Vagina (tissue), 2 donors: ENCODE measurements at places on chromosomes 7 and 10. TPM values are rescaled to one million over a fixed set of nuclear protein-coding genes. Genes with fewer than 3 reads are reported as not detected.

DNA sequence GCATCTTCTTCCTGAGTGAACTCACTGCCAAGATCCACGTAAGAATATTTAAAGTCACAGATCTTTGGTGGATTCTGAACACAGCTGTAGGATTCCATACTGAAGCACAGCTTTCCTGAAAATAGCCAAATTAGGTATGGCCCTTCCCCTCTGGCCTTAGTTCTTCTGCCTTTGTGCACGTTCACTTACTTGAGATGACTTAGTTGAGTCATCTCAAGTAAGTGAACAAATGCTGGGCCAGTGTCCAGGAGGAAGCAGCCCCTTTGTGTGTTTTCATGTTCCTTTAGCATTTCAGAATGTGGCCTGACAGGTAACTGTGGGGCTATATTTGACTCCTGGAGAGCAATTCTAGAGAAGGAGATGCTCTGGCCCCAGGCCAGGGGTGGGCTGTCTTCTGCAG is 51.5 kb downstream of the CCNY start:
- DNase-seq, result no peak
- peaks cover 35% of the 10 kb centered on the region for H3K4me1 ChIP-seq
- no peak overlapping the region for H3K4me3 ChIP-seq
- H3K27ac ChIP-seq, result no peak overlapping the region
- H3K27me3 ChIP-seq, result no peaks in the 10 kb centered on the region

GRCh38 chr7:56110611-56111010 is 4.3 kb upstream of the CHCHD2 start:
- no peaks in the 10 kb centered on the region for H3K36me3 ChIP-seq
- H3K27me3 ChIP-seq, result no peaks in the 10 kb centered on the region
- H3K27ac ChIP-seq, result no peak overlapping the region
- peaks cover 2% of the 10 kb centered on the region for H3K4me1 ChIP-seq
- DNase-seq, result no peak
- H3K4me3 ChIP-seq, result no peak overlapping the region

DNA sequence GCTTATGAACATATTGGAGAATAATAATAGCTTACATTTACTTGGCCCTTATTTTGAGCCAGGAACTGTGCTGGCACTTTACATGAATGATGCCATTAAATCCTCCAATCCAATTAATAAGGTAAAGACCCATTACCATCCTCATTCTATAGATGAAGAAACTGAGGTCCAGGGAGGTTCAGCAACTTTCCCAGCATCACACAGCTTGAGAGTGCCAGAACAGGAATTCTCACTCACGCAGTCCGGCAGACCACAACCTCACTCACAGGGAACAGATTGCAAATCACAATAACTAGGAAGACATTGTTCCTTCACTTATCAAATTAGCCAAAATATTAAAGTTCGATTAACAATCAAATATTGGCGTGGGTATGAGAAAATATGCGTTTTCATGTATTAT is 18.3 kb downstream of the GPRIN2 start:
- H3K4me3 ChIP-seq, result no peak overlapping the region
- H3K4me1 ChIP-seq, result peaks cover 13% of the 10 kb centered on the region
- peaks cover 4% of the 10 kb centered on the region for H3K27me3 ChIP-seq
- no peaks in the 10 kb centered on the region for H3K36me3 ChIP-seq

DNA sequence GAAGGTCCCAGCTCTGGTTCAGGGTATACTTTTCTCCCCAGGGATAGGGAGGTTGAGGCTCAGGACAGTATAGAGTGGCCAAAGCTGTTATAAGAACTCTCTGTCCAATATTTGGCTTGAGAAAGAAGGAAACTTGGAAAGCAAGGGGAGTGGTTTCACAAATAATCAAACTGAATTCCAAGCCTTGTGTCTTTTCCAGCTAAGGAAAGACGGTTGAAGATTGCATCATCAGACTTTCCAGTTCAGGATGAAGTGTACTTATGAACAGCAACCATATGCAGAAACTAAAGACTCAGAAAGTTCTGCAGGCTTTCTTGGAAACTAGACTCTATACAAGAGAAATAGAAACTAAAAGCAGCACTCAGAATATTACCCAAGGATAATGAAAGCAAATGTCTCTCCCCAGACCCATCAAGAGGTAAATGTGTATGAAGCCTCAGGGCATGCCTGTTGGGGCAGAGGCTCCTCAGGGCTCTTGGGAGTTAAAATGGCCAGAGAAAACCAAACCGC is 46.4 kb downstream of the RAMP3 start:
- no peak for DNase-seq
- peaks cover 6% of the 10 kb centered on the region for H3K4me1 ChIP-seq
- no peaks in the 10 kb centered on the region for H3K36me3 ChIP-seq
- peak overlapping the region; percentile 25 for H3K4me3 ChIP-seq

GRCh38 chr7:2843711-2844152 is 376 bp downstream of the GNA12 start:
- peaks cover 27% of the 10 kb centered on the region for H3K4me1 ChIP-seq
- H3K36me3 ChIP-seq, result no peaks in the 10 kb centered on the region
- no peak for DNase-seq
- peak overlapping the region; percentile 60 for H3K4me3 ChIP-seq

DNA sequence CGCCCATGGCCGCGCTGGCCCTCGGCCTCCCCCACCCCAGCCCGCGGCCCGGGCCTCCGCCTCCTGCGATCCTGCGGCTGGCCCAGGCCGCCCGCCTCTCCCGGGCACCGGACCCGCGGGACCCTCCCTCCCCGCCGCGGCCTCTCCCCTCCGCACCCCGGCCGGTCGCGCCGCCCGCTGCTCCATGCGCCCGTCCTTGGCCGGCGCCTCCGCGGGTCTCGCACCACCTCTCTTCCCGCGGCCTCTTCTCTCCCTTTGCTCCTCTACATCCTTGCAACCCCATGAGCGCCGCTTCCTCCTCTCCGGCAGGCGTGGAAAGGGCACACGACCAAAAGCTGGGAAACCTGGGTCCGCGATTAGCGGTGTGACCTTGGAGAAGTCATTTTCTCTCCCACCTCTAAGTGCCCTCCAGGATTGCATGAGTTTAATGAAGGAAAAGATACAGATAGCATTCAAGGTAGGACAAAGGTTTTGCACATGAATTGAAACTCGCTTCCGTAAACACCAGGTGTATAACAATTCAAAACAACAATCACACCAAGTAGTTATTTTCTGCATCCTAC is 448 bp upstream of the SRPK2 start:
- peaks cover 15% of the 10 kb centered on the region for H3K4me1 ChIP-seq
- H3K27ac ChIP-seq, result peak overlapping the region; percentile 83
- peak overlapping the region; percentile 91 for H3K4me3 ChIP-seq

DNA sequence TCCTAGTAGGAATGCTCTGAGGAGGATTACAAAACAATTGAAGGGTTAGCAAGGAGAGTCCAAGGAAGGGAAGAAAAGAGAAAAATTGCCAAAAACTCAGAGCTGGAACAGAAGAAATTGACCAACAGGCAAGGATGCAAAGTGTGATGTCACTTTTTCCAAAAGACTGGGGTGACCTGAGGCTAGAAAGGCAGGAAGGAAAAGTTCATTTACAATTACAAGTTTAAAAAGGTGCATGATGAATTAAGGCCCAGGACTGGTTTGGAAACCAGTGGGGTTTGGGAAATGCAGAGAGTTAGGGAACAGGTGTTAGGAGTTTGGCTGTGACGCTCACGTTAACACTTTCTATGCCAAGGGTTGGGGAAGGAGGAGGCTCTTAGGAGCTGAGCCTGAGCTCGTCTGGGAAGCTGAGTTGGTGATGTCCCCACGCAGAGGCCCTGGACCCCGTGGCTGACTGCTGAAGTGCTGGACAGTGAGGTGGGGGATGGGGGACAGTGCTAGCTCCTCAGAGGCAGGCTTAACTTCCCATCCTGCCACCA is 92.6 kb upstream of the PODXL start:
- peaks cover 4% of the 10 kb centered on the region for H3K4me1 ChIP-seq
- H3K4me3 ChIP-seq, result no peak overlapping the region
- H3K27me3 ChIP-seq, result no peaks in the 10 kb centered on the region
- DNase-seq, result no peak
- no peaks in the 10 kb centered on the region for H3K36me3 ChIP-seq

- peaks cover 3% of the 10 kb centered on the region for H3K4me1 ChIP-seq
- H3K27me3 ChIP-seq, result no peaks in the 10 kb centered on the region
- no peak overlapping the region for H3K4me3 ChIP-seq
- no peak overlapping the region for H3K27ac ChIP-seq
- DNase-seq, result no peak
- H3K36me3 ChIP-seq, result no peaks in the 10 kb centered on the region
Observed at GRCh38 chr7:926061-927030, 28.1 kb downstream of the ADAP1 start.

- H3K36me3 ChIP-seq, result no peaks in the 10 kb centered on the region
- no peak overlapping the region for H3K27ac ChIP-seq
- H3K27me3 ChIP-seq, result no peaks in the 10 kb centered on the region
- H3K4me3 ChIP-seq, result no peak overlapping the region
- H3K4me1 ChIP-seq, result peaks cover 18% of the 10 kb centered on the region
Observed at GRCh38 chr7:2247141-2247995, 5.3 kb downstream of the NUDT1 start.

- no peak overlapping the region for H3K4me3 ChIP-seq
- H3K27ac ChIP-seq, result no peak overlapping the region
- no peaks in the 10 kb centered on the region for H3K27me3 ChIP-seq
- H3K36me3 ChIP-seq, result no peaks in the 10 kb centered on the region
Observed at GRCh38 chr10:51183783-51184182, 109.5 kb downstream of the PRKG1 start.

- H3K27me3 ChIP-seq, result no peaks in the 10 kb centered on the region
- no peak for DNase-seq
- H3K4me1 ChIP-seq, result no peaks in the 10 kb centered on the region
Observed at GRCh38 chr7:24812305-24812945, 55.2 kb upstream of the GSDME start.

DNA sequence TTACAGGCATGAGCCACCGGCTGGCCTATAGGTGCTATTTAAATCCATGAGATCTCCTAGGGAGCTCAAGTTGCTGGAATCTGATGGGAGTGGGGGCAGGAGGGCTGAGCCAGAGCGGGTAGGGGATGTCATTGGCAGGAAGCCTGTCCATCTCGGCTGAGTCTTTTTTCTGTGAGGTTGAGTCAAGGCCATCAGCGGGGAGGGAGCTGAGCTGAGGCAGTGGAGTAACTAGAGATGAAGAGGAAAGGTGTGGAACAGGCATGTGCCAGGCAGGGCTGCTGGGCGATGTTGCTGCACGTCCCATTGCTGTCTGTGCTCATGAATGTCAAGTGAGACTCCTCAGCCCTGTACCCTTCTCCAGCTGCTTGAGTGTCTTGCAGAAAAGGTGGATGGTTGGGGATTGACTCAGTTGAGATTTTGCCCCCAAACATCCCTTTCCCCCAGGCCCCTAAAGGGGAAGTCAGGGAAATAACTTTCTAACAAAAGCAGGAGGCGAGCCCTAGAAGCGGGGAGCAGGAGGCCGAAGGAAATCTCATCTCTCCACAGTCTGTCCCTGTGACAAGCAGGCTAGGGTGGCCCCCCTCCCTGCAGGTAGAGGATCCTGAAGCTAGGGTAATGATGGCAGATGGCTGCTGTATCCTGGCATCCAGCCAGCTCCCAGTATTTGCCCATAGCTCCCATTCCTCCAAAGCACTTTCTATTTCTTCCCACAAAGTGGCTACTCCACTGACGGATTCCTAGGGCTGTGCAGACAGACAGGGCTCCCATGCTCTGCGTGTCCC is 5.4 kb downstream of the ATP6V1F start:
- H3K36me3 ChIP-seq, result peaks cover 19% of the 10 kb centered on the region
- no peak overlapping the region for H3K4me3 ChIP-seq
- H3K27ac ChIP-seq, result no peak overlapping the region
- DNase-seq, result no peak
- H3K27me3 ChIP-seq, result no peaks in the 10 kb centered on the region

DNA sequence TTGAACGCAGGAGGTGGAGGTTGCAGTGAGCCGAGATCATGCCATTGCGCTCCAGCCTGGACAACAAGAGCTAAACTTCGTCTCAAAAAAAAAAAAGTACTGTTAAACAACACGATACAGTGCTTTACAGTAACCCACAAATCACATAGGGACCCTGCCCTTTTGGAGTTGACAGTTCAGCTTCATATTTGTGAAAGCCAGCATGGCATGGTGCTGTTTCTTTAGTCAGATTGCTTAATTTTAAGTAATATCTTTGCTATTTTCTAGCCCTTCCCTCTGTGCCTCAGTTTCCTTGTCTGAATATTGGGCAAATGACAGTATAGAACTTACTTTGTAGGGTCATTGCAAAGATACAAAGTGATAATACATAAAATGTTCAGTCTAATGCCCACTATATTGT is 4.9 kb downstream of the CDC123 start:
- H3K4me3 ChIP-seq, result no peak overlapping the region
- H3K4me1 ChIP-seq, result peaks cover 25% of the 10 kb centered on the region
- H3K27me3 ChIP-seq, result no peaks in the 10 kb centered on the region
- H3K36me3 ChIP-seq, result no peaks in the 10 kb centered on the region

DNA sequence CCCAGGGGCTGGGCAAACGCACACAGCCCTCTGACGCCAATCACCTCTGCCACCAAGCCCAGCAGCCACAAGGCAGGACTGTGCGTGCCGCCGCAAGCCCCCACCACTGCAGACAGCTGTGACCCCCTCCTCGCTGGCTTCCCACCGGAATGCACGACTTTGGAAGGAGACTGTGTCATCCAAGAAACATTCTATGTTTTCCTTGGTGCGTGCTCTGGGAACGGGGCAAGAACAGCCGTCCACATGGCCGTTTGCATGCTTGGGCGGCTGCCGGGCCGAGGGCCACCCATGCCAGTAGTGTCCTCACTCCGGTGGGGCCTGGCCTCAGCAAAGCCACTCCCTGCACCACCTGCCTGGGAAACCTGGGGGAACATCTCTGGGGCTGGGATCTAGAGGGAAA is 17.6 kb upstream of the ELN start:
- no peak overlapping the region for H3K27ac ChIP-seq
- H3K4me1 ChIP-seq, result peaks cover 12% of the 10 kb centered on the region
- H3K27me3 ChIP-seq, result no peaks in the 10 kb centered on the region
- no peak overlapping the region for H3K4me3 ChIP-seq
- no peaks in the 10 kb centered on the region for H3K36me3 ChIP-seq

GRCh38 chr10:109862041-109862440 is 61.3 kb downstream of the XPNPEP1 start:
- no peaks in the 10 kb centered on the region for H3K27me3 ChIP-seq
- peak; percentile 49 for DNase-seq
- H3K27ac ChIP-seq, result no peak overlapping the region
- H3K36me3 ChIP-seq, result no peaks in the 10 kb centered on the region

DNA sequence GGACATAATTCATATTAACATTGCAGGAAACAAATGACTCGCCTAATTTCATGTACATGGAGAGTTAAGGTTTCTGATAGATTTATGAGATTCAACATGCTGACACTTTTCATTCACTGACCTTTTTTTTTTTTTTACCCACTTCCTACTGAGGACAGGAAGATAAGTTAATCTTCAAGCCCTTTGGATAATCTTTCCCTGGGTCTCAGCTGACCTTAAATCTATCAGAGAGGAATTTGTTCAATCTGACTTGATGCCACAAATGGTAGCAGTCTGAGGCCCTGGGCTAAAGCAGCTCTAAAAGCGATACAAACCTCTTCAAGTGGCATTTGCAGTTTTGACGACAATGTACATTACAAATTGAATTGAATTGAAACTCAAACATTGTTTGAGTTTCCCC is 493.3 kb upstream of the SORCS1 start:
- no peaks in the 10 kb centered on the region for H3K27me3 ChIP-seq
- no peaks in the 10 kb centered on the region for H3K36me3 ChIP-seq
- H3K4me1 ChIP-seq, result no peaks in the 10 kb centered on the region

The TIMM23 gene
- 47.6 TPM for total RNA-seq

The ARF5 gene
- 137 TPM for total RNA-seq

The CD36 gene
- 102 TPM for total RNA-seq

The OR2A42 gene
- not detected for total RNA-seq

The ZDHHC4 gene
- total RNA-seq, result 36.3 TPM

The FBXL13 gene
- total RNA-seq, result 0.98 TPM

The SH3PXD2A gene
- 56.2 TPM for total RNA-seq
